Astrocyte of the cerebellum (primary cell): ENCODE measurements at places on chromosomes 4 and X.

- DNase-seq, result no peak
Measured at GRCh38 chr4:184684491-184685189, 35.1 kb downstream of the PRIMPOL start.

- DNase-seq, result no peak
Measured at GRCh38 chr4:11597506-11597905, 168.8 kb upstream of the HS3ST1 start.

DNA sequence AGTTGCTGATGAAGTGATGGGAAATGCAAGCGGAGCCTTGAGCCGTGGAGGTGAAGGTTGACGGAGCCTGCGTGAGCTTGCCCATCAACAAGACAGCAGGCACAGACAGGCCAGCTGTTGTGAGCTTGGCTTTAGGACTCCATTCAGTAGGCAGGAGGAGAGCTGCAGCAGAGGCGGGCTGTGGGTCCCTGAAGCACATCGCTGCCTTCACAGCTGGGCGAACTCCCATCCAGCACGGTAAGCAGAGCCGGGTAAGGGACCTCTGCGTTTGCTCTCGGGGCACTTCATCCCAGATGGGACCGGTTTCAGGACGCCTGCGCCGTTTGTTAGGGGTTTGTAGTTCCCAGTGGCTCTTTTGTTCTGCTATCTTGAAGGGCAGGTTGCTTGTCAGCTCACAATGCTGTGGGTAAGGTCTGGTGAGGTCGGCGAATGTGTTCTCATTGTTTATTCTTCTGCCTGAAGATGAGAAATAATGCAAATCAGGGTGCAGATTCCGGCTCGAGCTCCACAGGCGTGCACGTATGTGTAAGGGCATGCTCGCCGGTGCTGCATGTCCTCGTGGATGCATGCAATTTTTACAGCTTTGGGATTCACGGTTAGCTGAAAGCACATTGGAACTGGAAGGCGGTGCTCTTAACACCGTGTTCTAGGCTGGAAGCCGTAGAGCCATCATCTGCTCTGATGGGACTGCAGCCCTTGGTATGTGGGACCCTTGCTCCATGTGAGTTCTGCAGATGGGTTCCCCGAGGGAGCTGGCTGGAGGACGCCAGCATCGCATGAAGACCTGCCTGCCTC is 54.6 kb upstream of the CLDN34 start:
- DNase-seq, result no peak

- DNase-seq, result no peak
Measured at GRCh38 chr4:102430461-102430910, 70.7 kb upstream of the NFKB1 start.

DNA sequence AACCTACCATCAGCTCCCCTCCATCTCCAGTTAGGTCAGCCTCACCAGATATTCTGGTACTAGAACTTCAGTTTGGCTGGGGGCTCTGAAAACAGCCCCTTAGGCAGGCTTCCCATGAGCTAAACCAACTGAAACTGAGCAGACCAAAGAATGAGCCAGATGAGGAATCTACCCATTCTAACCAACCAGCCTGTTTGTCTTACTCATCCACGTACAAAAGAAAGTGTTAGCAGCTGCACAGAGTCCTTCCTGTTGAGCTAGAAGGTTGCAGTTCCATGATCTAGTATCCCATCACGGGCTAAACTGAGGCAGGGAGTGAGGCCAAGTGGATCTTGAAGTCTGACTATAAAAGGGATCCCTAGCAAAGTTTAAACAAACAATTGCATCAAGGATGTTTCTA is 17.5 kb downstream of the MAGEA9B start:
- no peak for DNase-seq
